ENCODE measurements at places on chromosomes 12 and 14.

- DNase-seq, result peak; percentile 46
Measured at GRCh38 chr14:20427231-20428009, 8.5 kb downstream of the KLHL33 start.

DNA sequence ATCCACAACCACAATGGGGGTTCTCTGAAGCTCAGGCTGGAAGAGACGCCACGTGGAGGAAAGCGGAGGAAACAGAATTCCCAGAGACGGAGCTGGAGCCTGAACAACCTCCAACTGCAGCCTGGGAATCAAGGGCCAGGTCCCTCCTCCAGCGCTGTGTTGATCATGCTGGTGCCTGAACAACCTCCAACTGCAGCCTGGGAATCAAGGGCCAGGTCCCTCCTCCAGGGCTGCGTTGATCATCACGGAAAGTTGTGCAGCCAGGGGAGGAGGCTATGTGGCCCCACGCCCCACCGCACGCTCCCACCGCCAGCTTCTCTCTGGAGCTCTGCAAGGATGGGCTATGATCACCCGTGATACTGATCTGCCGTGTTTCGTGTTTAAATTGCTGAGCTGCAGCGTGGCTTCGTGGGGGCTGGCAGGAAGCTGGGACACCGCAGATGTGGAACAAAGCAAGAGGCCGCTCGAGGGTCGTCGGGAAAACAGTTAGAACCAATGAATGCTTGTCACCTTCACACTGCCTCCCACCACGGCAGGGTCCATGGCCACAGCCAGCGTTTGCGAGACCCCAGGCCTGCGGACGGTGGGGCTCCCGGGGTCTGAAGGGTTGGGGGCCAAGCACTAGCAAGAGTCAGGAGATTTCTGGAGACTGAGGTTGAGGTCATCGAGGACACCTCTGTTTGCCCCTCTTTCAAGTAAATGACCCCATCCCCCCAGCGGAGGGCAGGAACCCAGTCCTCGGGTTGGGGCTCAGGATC is 51.8 kb upstream of the FBRSL1 start:
- peak; percentile 14 for DNase-seq

DNA sequence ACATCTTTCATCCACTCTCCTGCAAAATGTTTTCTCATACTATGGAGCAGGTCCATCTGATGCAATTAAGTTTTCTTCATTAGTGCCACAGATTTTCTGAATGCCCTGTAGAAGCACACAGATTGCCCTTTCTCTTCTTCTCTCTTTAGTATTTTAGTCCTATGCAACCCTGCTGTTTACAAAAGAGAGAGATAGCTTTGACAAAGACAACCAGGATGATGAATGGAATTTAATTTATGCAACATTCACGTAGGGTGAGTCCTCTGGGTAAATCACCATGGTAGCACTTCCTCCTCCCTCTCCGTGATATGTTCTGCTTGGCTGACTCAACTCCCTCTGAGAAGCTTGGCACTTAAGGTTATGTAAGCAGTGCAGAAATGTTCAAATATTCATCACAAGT is 400.9 kb upstream of the PDE3A start:
- peak; percentile 72 for DNase-seq

DNA sequence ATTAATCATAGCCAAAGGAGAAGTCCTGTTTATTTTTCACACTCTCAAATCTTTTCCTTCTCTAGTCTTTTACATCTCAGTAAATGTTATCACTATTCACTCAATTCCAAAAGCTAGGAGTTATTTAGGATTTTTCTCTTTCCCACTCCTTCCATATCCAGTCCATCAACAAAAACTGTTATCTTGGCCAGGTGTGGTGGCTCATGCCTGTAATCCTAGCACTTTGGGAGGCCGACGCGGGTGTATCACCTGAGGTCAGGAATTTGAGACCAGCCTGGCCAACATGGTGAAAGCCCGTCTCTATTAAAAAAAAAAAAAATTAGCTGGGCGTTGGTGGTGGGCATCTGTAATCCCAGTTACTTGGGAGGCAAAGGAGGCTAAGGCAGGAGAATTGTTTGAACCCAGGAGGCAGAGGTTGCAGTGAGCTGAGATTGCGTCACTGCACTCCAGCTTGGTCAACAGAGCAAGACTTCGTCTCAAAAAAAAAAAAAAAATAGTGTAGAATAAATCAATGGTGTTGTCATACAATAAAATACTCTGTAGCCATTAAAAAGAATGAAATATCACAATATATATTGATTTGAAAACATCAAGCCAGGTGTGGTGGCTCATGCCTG is 46.6 kb upstream of the FOXJ2 start:
- DNase-seq, result no peak

GRCh38 chr14:25108291-25108690 is 58.3 kb upstream of the STXBP6 start:
- DNase-seq, result no peak

GRCh38 chr14:76500011-76500410 is 124.1 kb downstream of the ESRRB start:
- no peak for DNase-seq

DNA sequence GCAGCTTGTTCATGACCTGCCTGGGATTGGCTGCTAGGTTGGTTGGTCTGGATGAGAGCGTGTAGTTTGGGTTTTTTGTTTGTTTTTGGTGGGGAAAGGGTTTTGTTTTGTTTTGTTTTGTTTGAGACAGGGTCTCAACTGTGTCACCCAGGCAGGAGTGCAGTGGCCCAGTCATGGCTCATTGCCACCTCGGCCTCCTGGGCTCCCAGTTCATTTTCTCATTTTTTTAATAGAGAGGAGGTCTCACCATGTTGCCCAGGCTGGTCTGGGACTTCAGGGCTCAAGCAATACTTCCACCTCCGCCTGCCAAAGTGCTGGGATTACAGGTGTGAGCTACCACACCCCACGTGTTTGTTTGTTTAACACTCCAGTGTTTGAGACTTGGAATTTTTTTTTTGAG is 3.8 kb downstream of the DYNC1H1 start:
- no peak for DNase-seq

DNA sequence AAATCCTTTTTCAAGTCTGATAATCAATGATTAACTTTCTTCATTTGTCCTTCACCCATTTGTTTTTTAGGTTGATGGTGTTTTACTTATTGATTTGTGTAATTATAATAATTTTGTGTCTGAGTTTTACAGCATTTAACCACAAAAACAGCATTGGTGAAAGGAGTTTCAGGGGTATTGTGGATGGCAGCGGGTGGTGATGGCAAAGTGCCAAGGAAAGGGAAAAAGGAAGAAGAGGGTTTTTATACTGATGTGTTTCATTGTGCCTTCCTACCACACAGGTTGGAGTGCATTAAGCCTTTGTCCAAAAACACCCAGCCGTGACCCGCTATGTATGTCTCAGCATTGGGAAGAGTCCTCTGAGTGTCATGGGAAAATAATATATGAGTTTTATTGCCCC is 150.3 kb downstream of the DAD1 start:
- DNase-seq, result no peak

GRCh38 chr12:107805488-107806180 is 31.1 kb downstream of the ASCL4 start:
- DNase-seq, result no peak

- peak; percentile 86 for DNase-seq
Measured at GRCh38 chr12:56153678-56154065, 1.3 kb downstream of the MYL6B start.

DNA sequence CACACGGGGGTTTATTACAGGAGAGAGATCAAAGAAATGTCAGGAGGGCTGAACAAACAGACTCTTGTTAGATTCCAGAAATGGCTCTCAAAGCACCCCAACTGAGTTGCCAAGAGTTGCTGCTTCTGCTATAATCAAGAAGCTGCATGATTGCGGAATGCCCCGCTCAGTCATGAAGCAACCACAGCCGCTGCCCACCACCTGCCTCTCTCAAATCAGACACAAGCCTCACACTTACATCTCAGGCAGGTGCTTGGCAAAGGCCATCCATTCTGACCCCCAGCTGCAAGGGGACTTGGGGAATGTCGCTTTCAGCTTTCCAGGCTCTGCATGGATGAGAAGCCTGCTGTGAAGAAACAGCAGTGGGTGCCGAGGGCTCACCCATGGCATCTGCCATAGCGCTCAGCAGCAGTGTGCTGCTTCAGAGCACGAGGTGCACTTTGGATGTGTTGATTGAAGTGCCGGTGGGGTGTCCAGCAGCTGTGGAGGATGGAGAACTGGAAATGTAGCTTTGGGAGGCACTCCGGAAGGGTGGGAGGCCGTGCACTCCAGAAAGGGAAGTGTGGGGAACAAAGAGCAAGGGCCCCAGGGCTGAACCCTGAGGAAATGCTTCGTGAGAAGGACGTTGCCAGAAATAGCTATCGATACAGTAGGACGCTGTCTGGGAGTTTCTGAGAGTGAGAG is 37.7 kb downstream of the LRRC74A start:
- DNase-seq, result peak; percentile 65

GRCh38 chr12:94012071-94012470 is 136.3 kb upstream of the PLXNC1 start:
- DNase-seq, result no peak

DNA sequence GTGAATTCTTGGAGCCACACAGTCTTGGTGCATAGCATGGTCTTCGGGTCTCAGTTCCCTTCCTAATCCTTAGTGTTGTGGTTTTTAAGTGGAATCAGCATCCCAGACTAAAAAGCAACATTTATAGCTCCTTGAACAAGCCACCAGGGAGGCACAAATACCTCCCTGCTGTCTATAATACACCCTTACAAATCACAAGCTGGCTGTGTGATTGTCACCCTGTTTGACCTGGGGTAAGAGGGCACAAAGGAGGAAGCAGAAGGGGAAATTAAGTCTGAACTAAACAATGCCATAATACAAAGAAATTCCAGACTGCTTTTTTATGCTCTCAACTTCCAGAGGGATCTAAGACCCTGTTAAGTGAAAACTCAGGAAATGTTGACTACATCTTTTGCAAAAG is 7.7 kb upstream of the MMP19 start:
- DNase-seq, result no peak

GRCh38 chr14:24298892-24299254 is 707 bp downstream of the DHRS1 start:
- peak; percentile 67 for DNase-seq

- DNase-seq, result peak; percentile 32
Measured at GRCh38 chr12:102883204-102883799, 33.7 kb downstream of the PAH start.

GRCh38 chr12:49956663-49957569 is 4.8 kb upstream of the AQP5 start:
- no peak for DNase-seq

- DNase-seq, result peak; percentile 4
Measured at GRCh38 chr12:19546027-19546426, 106.7 kb downstream of the AEBP2 start.

- peak; percentile 54 for DNase-seq
Measured at GRCh38 chr12:89951050-89951693, 242.5 kb upstream of the ATP2B1 start.

All from myocyte (in vitro differentiated cells).